Eye (tissue), 1 donor: ENCODE measurements at places on chromosomes 6 and 20.

- no peak for DNase-seq
Measured at GRCh38 chr6:143807103-143807772, 35.9 kb upstream of the LTV1 start.

DNA sequence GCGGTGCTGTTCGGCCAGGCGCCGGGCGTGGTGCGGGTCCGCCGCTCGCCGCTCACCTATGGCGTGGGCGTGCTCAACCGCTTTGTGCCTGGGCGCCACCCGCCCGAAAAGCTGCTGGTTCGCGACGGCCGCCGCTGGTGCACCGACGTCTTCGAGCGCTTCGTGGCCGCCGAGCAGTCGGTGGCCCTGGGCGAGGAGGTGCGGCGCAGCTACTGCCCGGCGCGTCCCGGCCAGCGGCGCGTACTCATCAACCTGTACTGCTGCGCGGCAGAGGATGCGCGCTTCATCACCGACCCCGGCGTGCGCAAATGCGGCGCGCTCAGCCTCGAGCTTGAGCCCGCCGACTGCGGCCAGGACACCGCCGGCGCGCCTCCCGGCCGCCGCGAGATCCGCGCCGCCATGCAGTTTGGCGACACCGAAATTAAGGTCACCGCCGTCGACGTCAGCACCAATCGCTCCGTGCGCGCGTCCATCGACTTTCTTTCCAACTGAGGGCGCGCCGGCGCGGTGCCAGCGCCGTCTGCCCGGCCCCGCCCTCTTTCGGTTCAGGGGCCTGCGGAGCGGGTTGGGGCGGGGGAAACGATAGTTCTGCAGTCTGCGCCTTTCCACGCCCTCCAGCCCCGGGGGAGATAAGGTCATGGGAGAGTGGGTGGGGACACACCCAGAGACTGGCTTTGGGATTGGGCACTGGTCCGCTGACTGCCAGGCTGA, 15.7 kb downstream of the ADISSP start:
- peak; percentile 79 for DNase-seq

- DNase-seq = no peak
Measured at GRCh38 chr6:135940616-135941167, 89.2 kb downstream of the PDE7B start.

- DNase-seq = no peak
Measured at GRCh38 chr6:112622036-112622435, 274.9 kb downstream of the RFPL4B start.

DNA sequence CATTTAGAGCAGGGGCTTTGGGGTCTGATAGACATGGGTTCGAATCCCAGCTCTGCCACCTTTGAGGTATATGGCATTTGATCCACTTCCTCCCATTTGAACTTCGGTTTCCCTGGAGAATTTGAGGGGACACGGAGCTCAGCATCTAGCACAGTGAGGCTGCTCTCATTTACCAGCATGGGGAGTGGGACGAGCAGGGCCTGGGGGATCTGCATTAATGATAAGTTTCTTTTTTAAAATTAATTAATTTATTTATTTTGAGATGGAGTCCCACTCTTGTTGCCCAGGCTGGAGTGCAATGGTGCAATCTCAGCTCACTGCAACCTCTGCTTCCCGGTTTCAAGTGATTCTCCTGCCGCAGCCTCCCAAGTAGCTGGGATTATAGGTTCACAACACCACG, 52.6 kb downstream of the VSTM2L start:
- DNase-seq = no peak

DNA sequence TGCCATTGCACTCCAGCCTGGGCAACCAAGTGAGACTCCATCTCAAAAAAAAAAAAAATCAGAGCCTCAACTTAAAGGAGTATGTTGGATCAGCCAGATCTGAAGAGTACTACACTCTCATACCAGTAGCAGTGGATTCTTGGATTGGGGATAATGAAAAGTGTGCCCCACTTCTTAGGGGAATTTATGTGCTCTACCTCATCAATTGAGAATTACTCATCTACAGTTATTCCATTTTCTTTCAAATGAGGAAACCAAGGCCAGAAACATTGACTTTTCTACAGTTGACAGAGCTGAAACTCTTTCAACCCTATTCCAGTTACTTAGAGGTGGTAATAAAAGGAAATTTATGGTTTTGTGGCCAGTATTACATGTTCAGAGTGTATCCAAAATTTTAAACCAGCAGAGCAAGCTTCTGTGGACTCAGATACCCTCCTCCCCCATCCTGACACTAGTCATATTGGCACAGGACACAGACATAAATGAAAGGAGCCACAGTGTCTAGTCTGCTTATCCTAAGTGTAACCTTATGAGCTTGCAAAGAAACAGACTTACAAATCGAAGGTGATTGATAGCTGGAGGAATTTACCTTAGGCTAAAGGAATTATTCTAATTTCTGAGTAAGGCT, 51.2 kb downstream of the ORC3 start:
- DNase-seq = no peak
